ENCODE measurements at places on chromosomes 12 and 14.

GRCh38 chr12:2336409-2336829 is 283.6 kb downstream of the CACNA1C start:
- H3K4me1 ChIP-seq: no peaks in the 10 kb centered on the region
- peak; percentile 9 for DNase-seq
- H3K36me3 ChIP-seq: no peaks in the 10 kb centered on the region
- peaks cover 10% of the 10 kb centered on the region for H3K27me3 ChIP-seq
- no peak overlapping the region for H3K4me3 ChIP-seq

DNA sequence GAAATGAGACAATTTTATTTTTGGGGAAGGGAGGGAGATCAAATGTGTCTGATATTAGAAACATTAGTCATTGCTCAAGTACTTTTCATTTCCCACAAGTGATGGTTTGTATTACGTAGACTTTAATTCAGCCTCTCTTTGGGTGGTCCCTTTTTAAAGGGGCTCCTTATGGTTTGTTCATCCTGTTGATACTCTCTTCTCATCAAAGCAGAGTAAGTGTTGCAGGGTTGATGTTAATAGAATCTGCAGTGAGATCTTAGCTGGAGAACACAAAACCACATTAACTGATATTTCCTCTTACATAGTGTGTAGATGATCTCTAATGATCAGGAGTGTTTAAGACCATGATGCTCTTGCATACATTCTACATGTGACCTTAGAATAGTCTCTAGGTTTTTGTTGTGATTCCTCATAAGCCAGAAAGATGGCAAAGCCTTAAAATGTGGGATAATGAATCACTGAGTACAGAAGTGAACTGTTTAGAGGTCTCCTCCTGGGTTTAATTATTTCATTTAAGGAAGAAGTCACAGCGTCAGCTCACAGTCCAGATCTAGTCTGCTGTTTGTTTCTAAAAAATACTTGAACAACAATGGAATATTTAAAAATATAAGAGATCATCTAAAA is 87.4 kb upstream of the PTPRR start:
- no peaks in the 10 kb centered on the region for H3K4me1 ChIP-seq
- H3K27me3 ChIP-seq: no peaks in the 10 kb centered on the region
- no peaks in the 10 kb centered on the region for H3K36me3 ChIP-seq
- DNase-seq: no peak
- no peak overlapping the region for H3K4me3 ChIP-seq

DNA sequence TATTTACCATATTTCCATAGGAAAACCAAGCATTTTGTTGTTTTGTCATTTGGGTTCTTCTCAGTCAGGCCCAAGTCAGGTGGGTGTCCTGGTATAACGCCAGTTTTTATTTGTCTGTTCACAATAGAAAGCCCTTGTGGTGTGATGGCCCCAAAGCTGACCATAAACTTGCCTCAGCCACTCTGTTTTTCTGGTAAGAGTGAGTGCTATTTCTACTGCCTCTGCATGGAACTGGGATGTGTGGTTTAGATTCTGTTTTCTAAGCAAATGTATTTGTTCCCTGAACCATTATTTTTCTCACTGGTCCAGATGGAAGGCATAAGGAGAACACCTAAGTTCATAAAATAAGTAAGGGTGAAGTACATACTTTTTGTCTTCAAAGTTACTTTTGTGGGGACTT is 1.8 kb upstream of the SSPN start:
- no peak overlapping the region for H3K4me3 ChIP-seq

- peak; percentile 85 for DNase-seq
- H3K4me1 ChIP-seq: peaks cover 63% of the 10 kb centered on the region
- peak within 1 kb of the TSS; percentile 95 for H3K4me3 ChIP-seq
These were observed at the start of gene EVL for GRCh38 chr14:100065111-100065871. EVL (plus strand) TSS chr14:100065422; CDS start chr14:100065501, 79 bp downstream.

DNA sequence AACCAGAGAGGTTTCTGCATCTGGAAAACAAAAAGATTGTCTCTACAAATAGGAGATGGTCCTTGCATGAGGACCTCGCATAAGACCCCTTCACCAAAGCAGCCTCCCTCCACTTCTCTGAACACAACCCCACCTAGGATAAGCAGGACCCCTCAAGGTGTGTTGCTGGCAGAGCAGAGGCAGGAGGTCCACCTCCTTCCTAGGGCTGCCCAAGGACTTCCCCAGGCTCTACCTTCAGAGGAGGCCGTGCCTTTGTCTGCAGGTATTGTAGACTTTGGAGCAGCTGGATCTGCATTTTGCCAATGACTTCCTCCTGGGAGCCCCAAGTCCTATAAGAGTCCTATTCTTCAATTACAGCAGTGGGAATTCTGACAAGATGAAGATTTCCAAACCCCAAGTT is 67.3 kb upstream of the TSPAN11 start:
- no peaks in the 10 kb centered on the region for H3K4me1 ChIP-seq
- no peak overlapping the region for H3K27ac ChIP-seq
- no peak for DNase-seq
- peaks cover 5% of the 10 kb centered on the region for H3K27me3 ChIP-seq
- H3K4me3 ChIP-seq: no peak overlapping the region
- no peaks in the 10 kb centered on the region for H3K36me3 ChIP-seq

GRCh38 chr12:120830052-120830940 is 73.9 kb downstream of the SPPL3 start:
- no peak for DNase-seq
- H3K27me3 ChIP-seq: no peaks in the 10 kb centered on the region
- peaks cover 44% of the 10 kb centered on the region for H3K4me1 ChIP-seq
- H3K27ac ChIP-seq: no peak overlapping the region

Data from T-helper 2 cell treated with Interferon-gamma antibody and Interleukin-4, amounts not matched to agents 5 μg/mL and 100 μg/mL, for 36 hours (primary cell).